ENCODE measurements at places on chromosomes 2 and 18.

GRCh38 chr2:238864207-238865014 is 16.5 kb downstream of the TWIST2 start:
- DNase-seq, result peak; percentile 96

DNA sequence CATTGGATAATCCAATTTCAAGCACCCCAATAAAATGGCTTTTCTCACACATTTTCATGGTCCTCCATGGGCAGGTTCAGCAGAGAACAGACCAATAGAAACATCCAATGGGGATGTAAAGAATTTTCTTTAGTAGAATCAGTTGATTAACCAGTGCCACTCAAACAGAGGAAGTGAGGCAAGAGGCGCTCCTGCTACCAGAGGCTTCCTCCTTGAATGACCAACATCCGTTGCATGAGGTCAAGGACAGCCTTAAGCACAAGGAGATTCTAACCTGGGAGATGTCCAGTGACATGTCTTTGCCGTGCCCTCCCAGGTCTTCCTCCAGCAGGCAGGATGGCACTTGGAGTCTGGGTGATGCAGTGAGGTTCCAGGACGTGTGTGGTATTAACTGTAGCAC is 146.6 kb downstream of the PIEZO2 start:
- no peak for DNase-seq

- peak; percentile 79 for DNase-seq
Measured at GRCh38 chr2:120312860-120313694, 32.9 kb upstream of the INHBB start.

DNA sequence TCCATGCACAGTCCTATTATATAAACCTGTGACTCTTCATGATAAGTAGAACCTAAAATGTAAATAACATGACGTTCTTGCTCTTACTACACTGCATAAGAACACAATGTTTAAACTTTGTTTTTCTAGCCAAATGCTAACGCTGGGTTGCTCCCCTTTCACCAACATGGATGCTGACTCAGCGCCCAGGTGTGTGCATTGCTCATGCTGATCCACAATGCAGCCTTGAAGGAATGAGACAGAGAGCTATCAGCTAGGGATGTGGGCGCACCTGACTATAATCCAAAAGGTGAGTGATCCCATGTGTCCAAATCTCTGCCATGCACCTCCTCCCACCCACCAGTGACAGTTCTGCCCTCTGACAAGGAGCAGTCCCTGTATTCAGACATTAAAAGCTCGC is 235.0 kb downstream of the IRS1 start:
- DNase-seq, result no peak

DNA sequence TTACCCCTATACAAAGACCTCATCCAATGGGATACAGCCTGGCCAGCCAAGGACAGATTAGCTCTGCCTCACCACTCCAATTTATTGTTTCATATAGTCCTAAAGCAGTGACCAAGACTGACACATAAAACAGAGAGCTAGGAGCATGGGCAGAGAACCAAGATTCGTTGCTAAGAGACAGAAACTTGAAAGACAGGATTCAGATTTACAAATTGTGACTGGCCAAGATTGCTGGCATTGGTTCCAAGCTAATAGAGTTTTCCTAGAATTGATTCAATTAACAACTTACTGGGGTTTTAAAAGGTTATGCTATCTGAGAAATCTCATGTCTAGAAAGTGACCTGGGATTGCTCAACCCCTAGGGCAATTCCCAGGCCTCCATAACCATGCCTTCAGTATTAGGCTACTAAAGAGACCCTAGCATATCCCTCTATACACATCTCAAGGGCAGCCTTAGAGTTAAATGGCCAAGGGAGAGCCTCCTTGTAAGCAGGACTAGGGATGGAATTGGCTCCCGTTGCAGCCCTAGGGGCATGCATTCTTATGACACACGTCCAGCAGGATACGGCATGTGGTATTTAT is 75.6 kb downstream of the ICOS start:
- no peak for DNase-seq

DNA sequence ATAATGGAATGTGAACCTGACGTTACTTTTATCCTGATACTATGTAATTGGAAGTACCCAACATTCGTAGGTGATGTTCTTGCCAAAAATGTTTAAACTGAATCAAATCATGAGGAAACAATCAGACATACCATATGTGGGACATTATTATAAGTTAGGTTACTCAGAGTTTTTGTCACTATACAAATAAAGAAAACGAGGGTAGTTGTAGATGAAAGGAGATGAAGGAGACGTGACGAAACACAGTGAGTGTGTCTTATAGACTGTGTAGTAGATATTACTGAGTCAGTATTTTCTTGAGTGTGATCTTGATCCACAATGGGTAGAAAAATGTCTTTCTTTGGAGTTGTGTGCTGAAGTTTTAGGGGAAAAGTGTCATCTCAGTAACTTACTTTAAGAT is 176.8 kb downstream of the ZNF407 start:
- no peak for DNase-seq

DNA sequence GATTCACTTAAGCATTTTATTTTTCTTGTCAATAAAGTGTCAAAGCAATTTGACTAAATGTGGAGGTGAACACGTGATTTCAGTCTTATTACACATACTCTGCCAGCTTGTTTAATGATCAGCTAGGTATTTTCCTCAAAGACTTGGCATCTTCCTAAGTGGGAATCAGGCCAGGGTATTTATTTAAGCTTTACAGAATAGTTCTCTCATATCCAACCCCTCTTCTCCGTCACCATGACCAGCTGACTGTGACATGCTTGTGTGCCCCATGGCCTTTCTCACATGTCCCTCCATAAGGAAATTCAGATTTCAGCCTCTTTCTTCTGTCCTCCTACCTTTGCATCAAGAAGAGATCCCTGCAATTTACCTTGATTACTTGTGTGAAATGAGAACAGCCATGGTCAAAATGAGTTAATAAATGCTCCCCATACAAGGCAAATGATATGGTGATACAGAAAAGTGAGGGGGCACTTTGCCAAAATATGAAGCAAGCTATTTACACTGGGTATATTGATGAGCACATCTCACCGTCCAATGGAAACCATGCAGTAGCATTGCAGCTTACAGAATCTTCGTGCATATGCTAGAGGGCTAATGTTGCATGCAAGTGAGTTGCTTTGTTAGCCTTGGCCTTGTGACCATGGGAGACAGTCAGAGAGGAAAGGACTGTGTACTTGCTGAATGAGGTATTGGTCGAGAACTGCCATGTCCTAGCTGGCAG is 202.2 kb downstream of the RNF152 start:
- no peak for DNase-seq

GRCh38 chr2:241858206-241859016 is at the start of gene PDCD1:
Gene PDCD1 (minus strand): TSS chr2:241858894. CDS start chr2:241858838, 56 bp downstream.
- no peak for DNase-seq

DNA sequence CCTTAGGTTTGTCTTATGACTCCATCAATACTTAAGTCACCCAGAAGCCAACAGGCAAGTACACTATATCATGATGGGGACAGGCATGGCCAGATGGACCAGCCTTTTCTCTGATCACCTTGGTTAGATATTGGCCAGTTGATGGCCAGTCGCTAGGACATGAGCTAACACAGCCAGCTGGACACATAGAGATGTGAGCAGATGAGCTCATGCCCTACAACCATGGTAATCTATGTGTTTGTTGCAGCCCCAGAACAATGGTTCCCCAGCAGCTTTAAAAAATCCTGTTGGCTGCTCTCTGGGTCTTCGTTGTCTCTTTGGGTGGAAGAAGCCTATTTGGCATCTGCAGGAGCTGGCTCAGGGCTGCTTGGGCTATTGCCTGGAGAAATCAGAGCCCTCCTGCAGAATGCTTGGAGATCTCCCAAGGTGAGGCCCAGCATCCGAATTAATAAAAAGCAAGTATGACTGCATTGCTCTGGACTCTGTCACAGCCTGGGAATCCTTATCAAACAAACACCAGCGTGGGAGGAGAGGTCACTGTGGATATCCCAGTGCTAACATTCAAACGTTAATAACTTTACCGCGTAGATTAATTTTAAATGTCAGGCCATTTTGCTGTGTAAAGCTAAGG is 62.3 kb upstream of the KLHL29 start:
- no peak for DNase-seq

DNA sequence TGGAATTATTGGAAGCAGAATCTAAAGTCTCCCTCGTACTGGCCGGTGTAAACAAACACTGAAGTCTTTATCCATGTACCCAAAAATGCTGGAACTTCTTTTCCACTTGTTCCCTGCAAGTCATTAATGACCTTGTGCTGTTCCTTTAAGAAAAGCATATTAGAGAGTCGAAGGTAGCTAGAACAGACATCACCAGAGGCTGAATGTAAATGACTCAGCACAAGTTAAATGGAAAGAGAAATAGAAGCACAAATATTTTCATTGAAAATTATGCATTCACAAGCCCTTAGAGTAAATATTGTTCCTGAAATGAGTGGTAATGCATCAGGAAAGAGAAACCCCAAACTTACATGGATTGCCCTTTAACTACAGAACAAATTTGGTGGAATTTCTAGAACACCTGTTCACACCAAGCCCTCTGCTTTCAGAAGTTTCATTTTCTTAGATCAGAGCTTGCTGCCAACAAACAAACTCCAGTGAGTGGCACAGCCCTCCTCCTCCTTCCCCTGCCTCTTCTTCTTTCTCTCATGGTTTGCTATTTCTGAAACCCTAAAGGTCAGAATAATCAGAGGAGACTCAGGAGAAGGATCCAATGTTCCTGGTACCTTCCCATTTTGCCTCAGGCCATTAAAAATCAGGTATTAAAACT is 264.3 kb downstream of the TXNL1 start:
- DNase-seq, result no peak

- peak; percentile 55 for DNase-seq
Measured at GRCh38 chr2:240351826-240352426, 83.5 kb upstream of the GPC1 start.

GRCh38 chr2:74671479-74671878 is 17.4 kb downstream of the SEMA4F start:
- no peak for DNase-seq

DNA sequence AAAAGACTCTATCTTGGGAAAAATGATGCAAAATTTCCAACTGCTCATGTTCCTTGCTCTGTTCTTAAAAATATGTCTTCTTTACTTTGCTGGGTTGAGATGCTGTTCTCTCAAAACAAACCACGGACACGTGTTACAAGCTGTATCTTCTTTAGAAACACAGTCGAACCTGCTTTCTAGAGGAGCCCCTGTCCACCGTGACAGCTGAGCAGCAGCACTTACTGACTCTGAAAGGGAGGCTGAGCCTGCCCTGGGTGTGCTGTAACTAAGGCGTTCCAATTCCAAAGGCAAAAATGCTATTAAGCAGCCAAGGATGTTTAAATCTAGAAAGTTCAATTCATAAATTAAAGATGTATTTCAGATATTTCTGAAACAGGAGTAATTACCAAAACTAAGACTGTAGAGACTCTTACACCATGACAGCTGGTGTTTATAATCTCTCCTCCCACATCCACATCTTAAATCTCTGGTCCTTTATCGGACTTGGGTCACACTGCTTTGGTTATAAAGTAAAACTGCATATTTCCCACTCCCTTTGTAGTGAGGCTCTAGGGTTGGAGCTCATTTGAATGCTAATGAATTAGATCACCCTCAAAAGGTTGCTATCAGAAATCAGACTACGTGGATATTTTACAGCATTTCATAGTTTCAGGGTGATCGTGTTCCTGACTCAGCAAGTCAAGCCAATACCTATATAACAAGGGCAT is 281.2 kb upstream of the LYPD1 start:
- no peak for DNase-seq

GRCh38 chr2:164782323-164782722 is 59.3 kb downstream of the COBLL1 start:
- DNase-seq, result no peak

DNA sequence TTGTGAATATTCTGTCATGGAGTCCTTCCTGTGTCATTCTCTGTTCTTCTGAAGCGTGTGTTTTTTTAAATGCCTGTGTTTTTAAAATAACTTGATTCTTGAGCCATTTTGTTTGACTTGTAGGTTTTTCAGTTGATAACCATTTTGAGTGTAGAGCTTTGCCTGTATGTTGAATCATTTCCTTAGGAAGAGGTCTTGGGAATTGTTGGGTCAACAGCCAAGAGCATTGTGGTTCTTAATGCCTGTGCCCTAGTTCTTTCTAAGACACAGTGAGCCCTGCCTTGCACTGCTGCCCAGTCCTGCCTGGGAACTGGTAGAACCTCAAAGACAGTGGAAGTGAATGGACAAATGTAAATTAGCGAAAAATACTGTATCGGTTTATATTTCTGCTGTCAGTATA is 25.9 kb downstream of the RAB12 start:
- no peak for DNase-seq

GRCh38 chr2:64143169-64144056 is 807 bp downstream of the PELI1 start:
- DNase-seq, result no peak

All from tibial artery (tissue), 4 donors.